ENCODE measurements at places on chromosomes 13 and 19. TPM values are rescaled to one million over a fixed set of nuclear protein-coding genes. Genes with fewer than 3 reads are reported as not detected.

- no peak for DNase-seq
Measured at GRCh38 chr13:44808185-44808584, 181.1 kb downstream of the NUFIP1 start.

DNA sequence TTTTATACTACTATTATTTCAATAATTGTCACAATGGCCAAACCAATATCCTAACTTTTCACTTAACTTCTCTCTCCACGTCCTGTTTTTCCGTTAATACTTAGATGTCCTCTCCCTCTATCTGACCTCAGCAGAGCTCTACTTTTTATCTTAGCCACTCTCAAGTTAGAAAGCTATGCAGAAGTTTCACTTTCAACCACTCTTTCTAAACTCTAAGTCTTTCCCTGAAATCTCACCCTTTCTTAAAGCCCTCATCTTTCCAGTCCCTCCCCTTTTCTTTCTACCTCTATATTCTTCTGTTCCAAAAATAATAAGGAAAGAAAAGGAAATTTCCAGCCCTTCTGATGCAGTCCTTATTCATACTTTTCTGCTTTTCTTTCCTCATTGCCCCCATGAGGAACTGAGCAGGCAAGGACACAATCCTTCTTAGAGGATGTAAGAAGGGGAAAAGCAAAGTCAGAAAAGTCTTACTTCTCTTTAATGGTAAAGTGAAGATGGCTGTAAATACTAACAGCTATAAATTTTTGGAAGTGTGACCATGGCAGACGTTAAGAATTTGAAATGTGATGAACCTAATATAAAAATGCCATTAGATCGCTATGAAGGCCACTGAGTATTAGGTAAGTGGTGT lies 23.0 kb downstream of the FAM216B start:
- no peak for DNase-seq

DNA sequence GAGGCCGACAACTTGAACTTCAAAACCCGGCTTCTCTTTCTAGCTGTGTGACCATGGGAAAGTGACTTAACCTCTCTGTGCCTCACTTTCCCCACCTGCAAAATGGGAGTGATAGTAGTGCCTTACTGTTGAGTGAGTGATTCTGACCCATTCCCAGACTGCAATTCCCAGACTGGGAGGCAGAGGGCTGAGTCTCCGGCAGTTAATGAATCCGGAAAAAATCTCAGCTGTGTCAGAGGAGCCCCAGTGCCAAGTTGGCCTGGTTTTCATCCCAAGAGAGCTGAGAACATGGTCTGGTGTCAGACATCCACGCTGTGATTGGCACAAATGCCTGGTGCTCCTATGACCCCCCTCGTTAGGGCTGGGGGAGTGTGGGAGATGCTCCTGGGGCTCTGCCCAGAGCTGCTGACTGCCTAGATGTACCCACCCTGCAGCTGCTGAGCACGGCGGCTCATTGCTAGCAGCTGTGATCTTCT lies 50.0 kb downstream of the PIN1 start:
- no peak for DNase-seq

- DNase-seq: no peak
Measured at GRCh38 chr13:19053561-19053960, 128.1 kb downstream of the TUBA3C start.

DNA sequence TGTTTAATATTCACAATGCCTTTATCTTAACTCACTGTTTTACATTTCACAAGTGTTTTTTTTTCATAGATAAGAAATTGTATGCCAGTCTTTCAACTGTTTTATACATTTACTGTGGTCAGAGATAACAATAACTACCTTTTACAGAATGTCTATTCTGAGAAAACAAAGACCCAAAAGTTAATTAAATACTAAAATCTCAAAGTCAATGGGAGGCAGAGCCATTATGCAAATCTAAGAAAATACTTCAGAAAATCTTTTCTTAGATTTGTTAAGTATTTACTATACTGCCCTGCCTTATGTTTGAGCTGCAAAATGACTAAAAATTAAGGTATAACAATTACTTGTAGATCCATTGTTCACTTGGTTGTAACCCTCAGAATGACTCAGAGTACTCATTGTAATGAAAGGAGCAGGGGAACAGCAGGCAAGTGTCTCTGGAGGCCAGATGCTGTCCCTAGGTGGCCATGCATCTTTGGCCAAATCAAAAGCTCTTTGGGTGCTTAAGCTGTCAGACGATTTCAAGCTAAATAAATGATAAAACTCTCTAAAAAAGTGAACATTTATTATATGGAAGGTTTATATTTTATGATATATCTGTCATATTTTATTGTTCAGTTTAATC lies 770.1 kb upstream of the PCDH20 start:
- DNase-seq: no peak

DNA sequence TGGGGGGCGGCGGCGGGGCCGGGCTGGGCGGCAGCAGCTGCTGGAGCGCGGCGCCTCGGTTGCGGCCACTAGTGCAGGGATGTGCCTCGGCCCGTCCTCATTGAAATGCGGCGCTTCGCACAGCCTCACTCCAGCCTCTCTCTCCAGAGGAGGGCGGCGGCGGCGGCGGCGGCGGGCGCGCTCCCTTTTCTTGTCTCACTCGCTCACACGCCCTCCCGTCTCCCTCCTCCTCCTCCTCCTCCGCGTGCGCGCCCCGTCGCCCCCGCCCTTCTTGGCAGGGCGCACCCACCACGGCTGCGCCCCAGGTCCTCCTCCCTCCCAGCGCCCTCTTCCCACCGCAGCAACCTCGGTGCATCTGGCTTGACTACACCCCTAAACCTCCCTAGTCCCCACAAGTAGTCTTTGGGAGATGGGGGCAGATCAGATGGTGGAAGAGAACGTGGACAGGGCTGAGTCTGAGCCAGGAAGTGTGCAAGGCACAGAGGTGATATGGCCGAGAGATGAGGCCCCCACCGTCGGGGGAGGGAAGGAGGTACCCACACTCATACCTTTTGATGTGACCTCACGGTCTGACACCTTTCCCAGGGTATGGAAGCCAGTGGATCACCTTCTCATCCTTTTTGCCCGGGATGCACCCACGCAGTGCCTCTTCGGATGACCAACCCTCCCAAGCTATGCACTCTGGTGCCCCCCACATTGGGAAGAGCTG lies at the start of gene DCLK1:
DCLK1 (minus strand) TSS at position 161 of the 709 bp plus-strand sequence.
- DNase-seq: no peak

GRCh38 chr13:73168953-73169401 lies 110.2 kb downstream of the KLF5 start:
- DNase-seq: no peak

GRCh38 chr19:55156202-55157063 lies 1.1 kb downstream of the TNNI3 start:
- DNase-seq: no peak

WASF3 gene
- total RNA-seq: 0.81 TPM
